ENCODE measurements at places on chromosomes 2 and 18. TPM values are rescaled to one million over a fixed set of nuclear protein-coding genes. Genes with fewer than 3 reads are reported as not detected.

DNA sequence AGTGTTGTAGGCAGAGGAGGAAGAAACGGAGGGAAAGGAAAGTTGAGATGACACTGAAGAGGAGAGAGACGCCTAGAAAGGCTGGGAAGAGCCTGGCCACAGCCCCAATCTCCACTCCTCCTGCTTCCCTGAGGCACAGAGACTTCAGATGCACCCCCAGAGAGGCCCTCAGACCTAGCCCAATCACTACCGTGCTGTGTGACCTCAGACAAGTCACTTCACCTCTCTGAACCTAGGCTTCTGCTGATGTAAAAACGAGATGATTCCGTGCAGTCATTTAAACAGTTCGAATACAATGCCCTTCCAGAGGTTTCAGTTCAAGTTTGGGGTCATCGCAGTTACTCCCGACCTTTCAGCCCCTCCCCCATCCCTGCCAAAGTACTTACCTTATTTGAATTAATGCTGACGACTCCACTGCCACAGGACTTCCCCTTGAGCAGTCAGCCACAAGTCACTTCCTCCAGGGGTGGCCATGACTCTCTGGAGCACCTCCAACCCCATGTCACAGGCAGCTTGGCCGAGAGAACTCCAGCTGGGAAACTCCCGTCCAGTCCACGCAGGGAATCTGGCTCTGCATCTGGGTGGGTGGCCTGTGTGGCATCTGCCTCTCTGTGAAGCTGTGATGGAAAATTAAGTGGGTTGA lies 105.2 kb upstream of the ID2 start:
- no peak for DNase-seq

DNA sequence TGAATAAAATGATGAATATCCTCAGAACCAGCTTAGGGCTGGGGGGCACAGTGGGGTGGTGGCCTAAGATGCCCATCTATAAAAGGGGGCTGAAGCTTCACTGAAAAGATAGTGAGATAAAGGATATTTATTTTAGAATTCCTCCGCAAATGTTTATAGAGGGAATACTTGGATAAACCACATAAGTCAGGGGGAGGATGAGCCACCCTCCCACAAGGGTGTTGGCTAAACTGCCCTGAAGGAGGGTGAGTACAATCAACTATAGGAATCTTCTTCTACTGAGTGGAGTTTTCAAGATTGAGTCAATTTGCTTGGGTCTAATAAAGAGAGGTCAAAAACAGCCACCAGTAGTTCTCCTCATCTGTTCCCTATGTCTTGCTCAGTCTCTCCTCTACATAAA lies 114.5 kb upstream of the TANK start:
- DNase-seq, result no peak

DNA sequence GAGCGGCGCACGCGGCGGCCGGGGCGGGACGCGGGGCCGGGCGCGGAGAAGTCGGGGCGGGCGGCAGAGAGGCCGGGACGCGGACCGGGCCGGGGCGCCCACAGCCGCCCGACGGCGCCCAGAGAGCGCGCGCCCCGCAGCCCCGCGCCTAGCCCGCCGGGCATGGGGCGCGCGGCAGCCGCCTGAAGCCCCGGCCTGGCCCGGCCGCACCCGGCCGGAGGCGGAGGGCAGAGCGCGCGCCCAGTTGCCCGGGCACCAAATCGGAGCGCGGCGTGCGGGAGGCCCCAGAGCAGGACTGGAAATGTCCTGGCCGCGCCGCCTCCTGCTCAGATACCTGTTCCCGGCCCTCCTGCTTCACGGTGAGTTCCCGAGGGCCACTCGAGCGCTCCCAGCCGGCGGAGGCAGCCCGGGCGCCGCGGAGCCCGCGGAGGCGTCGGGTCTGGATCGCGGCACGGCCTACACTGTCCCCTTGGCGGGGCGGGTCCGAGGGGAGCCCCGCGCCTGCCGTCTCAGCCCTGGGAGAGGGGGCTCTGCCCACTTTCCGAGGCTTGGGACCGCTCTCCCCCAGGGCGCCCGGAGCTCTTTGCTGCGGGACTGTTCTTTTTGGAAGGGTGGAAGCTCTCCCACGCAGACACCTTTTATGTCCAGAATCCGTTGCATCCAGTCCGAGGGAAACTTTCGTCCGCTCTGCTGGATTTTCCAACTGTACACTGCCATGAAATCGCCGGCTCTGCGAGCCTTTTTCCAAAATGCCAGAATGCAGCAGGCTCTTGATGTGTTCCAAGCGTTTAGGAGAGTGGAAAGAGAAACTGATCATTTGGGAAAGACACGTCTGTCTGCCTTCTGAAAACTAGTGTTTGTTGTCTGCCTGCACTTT lies 484 bp downstream of the APCDD1 start:
- DNase-seq, result no peak

- no peak for DNase-seq
Observed at GRCh38 chr18:26356045-26356785, 130.0 kb downstream of the TAF4B start.

GRCh38 chr2:136308611-136309010 lies 190.7 kb upstream of the CXCR4 start:
- no peak for DNase-seq

GRCh38 chr2:216482640-216483039 lies 16.0 kb upstream of the RPL37A start:
- no peak for DNase-seq

- DNase-seq, result no peak
Observed at GRCh38 chr2:28082131-28082530, 191.6 kb downstream of the BABAM2 start.

DNA sequence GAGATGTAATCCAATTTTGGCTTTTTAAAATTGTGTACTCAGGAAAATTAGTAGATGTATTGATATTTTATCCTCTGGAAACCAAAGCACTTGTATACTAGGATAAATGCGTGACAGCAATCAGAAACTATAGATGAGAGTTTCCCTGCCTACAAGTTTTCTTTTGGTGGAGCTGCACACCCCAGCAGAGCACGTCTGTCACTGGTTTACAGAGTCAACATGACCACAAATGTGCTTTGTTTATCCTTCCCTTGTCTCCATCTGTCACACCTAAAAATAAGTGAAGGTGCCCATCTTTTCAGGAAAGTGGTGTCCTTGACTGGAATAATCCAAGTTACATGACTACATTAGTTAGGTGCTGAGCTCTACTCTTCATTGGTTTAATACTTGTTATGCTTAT lies 210.4 kb upstream of the DSEL start:
- DNase-seq, result no peak

GRCh38 chr2:219643084-219643473 lies 15.6 kb downstream of the SLC4A3 start:
- DNase-seq, result no peak

DNA sequence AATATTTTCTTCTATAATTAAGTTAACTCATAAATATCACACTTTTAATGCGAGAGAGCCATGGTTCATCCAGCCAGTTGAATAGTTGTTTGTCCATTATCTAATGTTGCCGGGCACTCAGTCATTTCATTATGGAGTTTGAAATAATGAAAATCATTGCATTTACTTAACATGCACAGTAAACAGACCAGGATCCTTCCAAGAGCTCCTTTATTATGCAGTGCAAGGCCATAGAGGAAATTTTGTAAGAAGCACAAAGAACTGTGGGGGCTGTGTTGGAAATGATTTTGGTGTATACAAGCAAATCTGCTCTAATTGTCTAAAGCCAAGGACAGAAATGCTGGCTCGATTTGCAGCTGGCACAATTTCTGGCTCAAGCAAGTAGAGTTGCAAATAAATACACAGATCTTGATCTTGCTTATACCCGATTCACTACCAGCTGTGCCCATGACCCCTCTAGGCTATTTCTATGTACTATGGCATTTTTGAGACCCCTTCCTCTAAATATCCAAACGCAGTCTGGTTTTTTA lies 400.3 kb upstream of the HNRNPA3 start:
- DNase-seq, result no peak

DNA sequence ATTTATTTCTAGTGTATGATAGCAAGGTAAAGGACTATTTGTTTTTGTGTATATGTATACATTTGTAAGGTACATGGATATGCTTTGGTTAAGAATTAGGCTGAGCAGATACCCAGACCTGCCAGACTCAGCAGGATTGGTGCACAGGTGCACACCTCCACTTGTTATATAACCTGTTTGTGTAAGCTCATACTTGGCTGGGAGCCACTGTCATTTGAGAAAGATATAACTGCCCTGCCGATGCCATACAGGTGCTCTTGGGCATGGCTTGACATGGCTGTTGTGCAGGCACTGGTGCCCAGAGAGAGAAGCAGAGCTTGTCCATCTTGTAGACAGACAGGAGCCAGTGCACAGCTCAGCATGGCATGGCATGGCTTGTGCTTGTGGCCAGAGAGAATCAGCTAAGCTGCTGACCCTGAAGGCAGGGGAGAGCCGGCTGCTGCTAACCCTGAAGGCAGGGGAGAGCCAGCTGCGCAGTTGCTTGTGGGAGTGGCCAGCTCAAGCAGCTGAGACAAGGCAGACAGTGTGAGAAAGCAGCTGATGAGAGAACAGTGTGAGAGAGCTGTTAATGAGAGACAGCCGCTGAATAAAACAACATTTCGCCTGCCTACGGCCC lies 136.5 kb downstream of the RNF144A start:
- no peak for DNase-seq

DNA sequence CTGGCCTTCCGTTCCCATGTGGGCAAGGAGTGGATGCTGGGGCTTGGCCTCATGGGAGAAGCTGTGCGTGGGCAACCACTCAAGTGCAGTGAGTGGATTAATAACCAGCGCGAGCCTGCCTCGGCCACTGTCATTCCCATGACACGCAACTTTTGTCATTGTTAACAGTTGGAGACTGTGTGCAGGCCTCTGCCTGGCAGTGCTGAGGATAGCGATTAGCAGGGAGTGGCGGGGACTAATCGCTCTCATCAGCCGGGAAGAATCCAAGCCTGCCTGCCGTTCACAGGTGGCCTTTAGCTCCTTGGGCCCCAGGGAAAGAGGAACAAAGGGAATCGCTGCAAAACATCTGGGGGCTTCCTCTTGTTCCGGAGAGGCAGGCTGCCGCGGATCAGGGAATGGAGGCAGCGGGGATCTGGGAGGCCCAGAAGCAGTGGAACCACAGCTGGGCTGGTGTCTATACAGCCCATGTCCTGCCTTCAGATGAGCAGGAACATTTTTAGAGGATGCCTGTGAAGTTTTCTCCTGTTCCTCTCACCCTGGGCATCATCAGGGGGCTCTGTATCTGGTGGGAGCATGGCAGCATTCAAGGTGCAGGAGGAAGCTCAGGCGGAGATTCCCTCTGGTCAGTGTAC lies 53.8 kb downstream of the CTIF start:
- no peak for DNase-seq

DNA sequence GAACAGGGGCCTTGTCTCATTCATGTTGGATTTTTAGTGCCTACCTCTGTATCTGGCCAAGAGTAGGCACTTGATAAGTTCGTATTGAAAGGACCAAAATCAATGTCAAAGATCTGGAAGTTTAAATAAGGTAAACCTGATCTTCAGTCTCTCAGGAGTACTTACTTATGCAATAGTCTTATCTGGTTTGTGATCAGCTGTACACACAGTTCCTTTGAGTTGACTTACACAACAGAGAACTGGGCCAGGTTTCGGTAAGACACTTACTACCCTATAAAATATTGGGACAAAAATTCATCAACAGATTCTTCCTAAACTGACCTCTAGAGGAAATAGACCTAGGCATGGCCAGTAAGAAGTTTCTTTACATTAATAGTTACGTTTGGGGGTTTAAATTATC lies 113.6 kb upstream of the NXPH2 start:
- DNase-seq, result no peak

DNA sequence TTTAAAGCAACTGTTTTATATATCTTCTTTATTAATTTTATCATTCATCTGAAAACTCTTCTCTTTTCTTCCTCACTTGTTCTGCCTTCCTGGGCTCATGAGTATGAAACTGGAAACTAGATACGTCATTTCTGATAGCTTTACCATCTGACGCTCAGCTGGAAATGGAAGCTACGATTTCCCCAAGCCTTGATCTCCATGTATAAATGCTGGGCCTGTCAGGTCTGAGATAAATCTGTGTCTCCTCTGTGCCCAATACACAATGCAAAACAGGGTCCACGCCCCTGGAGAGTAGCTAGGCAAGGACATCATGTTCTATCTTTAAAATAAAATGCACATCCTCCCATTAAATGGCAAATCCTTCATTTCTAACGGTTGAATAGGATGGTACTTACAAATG lies 238.4 kb downstream of the AFF3 start:
- no peak for DNase-seq

DNA sequence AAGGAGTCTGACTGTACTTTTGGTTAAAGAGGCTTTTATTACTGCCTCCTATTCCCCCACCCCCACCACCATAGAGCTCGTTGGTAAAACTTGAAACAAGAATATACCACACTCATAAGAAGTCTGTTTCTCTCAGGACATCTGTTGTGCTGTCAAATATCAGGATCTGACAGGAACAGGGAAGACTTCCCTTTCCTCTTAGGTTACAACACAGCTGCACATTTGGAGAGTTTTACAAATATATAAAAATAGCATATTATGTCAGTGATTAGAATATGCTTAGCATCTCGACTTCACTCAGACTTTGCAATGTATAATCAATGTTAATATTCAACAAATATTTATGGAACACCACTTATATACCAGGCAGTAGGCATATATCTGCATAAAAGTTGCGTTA lies 439.6 kb upstream of the REG3G start:
- no peak for DNase-seq

INHBB gene
- not detected for total RNA-seq

OXER1 gene
- 0.54 TPM for total RNA-seq

ALKAL2 gene
- total RNA-seq, result not detected

LYPD6 gene
- total RNA-seq, result not detected

SFT2D3 gene
- total RNA-seq, result 3.5 TPM

DNAJB2 gene
- 67.2 TPM for total RNA-seq

SOWAHC gene
- 1.0 TPM for total RNA-seq

TUBA3E gene
- not detected for total RNA-seq

KCNG3 gene
- 0.60 TPM for total RNA-seq

FASTKD1 gene
- 63.3 TPM for total RNA-seq

CYP27A1 gene
- total RNA-seq, result 0.16 TPM

ARPC2 gene
- 567 TPM for total RNA-seq

CGREF1 gene
- total RNA-seq, result 0.50 TPM

UGT1A10 gene
- total RNA-seq, result not detected

All from activated naive CD4-positive, alpha-beta T cell treated with anti-CD3 and anti-CD28 coated beads, Interleukin-2, amount 50 U/mL, for 72 hours (primary cell).